ENCODE measurements at places on chromosomes 5 and 9. TPM values are rescaled to one million over a fixed set of nuclear protein-coding genes. Genes with fewer than 3 reads are reported as not detected.

Gene CYSRT1
- not detected for polyA plus RNA-seq

Gene PIP5KL1
- polyA plus RNA-seq = 1.1 TPM

Gene PCDHB15
- polyA plus RNA-seq = not detected

Gene SLC4A9
- polyA plus RNA-seq = not detected

Gene DDX4
- not detected for polyA plus RNA-seq

Gene SOHLH1
- not detected for polyA plus RNA-seq

Gene SAPCD2
- 0.09 TPM for polyA plus RNA-seq

All from CD4-positive, CD25-positive, alpha-beta regulatory T cell (primary cell).